Fibroblast of upper back skin (primary cell): ENCODE measurements at places on chromosomes 6 and 20.
A peak's percentile ranks its signal among the peaks of the same experiment; 100 is the strongest.

DNA sequence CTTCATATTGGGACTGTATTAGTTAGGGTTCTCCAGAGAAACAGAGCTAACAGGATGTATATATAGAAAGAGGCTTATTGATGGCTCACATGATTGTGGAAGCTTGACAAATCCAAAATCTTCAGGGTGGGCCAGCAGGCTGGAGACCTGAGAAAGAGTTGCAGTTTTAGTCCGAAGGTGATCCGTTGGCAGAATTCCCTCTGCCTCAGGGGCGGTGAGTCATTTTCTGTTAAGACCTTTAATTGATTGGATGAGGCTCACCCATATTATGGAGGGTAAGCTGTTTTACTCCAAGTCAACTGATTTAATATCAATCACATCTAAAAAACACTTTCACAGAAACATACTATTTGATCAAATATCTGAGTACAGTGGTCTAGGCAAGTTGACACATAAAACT lies 113.6 kb downstream of the FLRT3 start:
- DNase-seq, result no peak

DNA sequence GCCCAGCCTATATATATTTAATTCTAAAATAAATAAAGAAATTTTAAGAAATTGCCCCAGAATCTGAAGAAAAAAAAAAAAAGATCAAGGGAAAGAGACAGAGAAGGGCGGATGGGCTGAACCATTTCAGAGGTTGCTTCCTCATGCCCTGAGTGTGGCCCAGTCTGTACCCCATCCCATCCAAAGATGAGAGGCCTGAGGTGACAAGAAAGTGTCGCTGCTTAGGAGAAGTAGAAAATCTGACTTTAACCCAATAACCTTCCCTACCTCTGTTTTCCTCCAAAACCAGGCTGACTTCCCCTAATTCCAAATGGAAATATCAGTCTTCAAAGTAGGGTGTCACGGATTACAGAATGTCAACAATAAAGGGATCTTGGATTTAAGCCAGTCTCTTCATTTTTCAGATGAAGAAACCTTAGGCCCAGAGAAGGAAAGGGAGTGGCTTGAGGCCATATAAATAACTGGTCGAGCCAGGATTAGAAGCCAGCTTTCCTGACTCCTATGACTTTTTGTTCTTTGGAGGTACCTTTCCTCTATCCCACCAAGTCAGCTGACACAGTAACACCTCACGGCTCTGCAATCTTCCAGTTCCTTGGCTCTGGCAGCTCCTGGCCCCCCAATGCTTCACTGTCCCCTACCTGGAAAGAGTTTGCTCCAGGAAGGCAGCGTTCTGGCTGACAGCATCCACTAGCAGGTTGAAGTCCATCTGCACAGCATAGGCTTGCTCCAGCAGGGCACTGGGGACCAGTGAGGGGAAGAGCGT lies 10.1 kb downstream of the GSS start:
- no peak for DNase-seq

GRCh38 chr6:56642366-56643261 lies at the start of gene DST:
Gene DST, minus strand, starts transcription at chr6:56642889.
- peak; percentile 93 for DNase-seq

DNA sequence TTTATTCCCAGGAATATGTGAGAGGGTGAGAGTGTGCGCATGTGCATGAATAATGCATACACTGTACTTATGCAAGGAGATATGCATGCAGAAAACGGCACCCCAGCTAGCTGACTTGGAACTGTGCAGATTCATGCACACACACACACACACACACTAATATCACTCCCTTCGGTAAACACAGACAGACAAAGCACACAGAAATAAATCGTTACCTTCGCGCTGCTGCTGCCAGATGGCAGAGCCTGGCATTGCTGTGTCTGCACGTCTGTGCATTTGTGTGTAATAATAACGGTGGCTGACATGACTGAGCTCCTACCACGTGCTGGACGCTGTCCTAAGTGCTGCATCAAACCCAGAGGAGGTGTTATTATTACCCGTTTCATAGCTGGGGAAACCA lies 36.8 kb downstream of the PREX1 start:
- no peak for DNase-seq

DNA sequence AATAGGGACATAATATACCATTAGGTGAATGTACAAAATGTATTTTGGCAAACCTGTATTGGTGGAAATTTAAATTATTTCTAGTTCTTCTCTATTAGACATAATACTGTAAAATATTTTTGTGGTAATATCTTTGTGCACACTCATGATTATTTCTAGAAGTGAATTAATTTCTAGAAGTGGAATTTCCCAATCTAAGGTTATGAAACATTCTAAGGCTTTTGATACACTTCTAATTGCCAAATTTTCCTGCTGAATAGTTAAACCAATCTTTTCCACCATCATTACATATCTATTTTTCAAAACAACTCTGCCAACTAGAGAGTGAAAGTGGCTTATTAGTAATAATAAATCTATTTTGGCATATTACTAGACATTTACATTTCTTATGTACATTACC lies 1.8 kb upstream of the CCND3 start:
- no peak for DNase-seq

- no peak for DNase-seq
These were observed 179.4 kb downstream of the KIF16B start for GRCh38 chr20:16393836-16394235.

- DNase-seq, result peak; percentile 28
These were observed 10.1 kb downstream of the SLC22A2 start for GRCh38 chr6:160248538-160248937.

GRCh38 chr6:8993111-8993510 lies 557.8 kb upstream of the SLC35B3 start:
- no peak for DNase-seq

GRCh38 chr6:153013438-153013837 lies 10.9 kb upstream of the MTRF1L start:
- no peak for DNase-seq

DNA sequence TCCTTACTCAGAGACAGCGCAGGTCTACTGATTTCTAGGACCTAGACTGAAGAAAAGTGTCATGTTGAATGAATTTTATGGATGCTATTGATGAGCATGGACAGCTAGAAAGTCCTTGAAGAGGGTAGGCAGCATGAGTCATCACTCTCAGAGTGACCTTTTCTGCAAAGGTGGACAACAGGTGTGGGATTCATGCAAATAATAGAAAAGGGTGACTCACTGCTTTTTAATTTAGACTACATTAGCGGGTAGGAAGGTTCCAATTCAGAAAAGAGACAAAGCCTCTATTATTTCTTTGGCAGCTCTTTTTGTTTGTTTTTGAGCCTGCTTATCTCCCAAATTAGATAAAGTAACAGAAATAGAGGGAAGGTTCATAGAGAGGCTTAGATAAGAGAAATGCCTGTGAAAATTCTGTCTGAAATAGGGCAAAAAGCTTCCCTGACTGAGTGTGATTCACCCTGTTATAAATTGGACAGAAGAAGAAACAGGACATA lies 191.4 kb downstream of the TENT5A start:
- no peak for DNase-seq

GRCh38 chr6:160261991-160262680 lies 3.5 kb upstream of the SLC22A2 start:
- DNase-seq, result no peak

- no peak for DNase-seq
These were observed 14.6 kb downstream of the EEF1A1 start for GRCh38 chr6:73506246-73506645.

- DNase-seq, result peak; percentile 54
These were observed 1.4 kb upstream of the CEP43 start for GRCh38 chr6:166997768-166998255.

- DNase-seq, result no peak
These were observed 126.5 kb downstream of the MBOAT1 start for GRCh38 chr6:20085817-20086216.

DNA sequence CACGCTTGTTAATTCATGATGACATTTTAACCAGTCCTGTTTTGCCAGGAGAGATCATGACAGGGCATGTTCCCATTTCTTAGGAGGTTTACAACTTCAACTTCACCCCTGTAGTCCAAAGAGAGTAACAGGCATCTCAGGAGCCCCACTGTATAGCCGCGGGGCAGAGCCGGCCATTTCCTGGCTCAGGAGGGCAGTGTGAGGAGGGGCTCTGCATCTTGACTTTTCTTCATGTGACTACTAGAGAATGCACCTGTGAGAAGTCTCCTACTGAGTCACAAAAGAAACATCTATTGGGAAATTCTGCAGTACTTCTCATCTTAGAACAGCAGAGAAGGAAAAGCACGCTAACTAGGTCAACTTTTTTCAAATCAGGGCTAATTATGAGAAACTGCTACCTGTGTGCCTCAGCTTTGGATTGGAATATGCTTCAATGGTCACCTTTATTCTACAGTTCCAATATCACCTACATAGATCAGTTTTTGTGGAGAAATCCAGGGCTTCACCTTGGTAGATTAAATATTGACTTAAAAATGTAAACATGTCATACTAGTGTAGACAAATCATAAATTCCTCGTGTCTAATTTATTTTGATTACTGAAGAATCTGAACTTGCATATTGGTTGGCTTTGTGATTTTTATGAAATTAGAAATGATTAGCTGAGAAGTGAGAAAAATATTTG lies 28.6 kb upstream of the SIM1 start:
- DNase-seq, result no peak

- peak; percentile 21 for DNase-seq
These were observed 41.5 kb downstream of the CDC40 start for GRCh38 chr6:110221738-110222137.

DNA sequence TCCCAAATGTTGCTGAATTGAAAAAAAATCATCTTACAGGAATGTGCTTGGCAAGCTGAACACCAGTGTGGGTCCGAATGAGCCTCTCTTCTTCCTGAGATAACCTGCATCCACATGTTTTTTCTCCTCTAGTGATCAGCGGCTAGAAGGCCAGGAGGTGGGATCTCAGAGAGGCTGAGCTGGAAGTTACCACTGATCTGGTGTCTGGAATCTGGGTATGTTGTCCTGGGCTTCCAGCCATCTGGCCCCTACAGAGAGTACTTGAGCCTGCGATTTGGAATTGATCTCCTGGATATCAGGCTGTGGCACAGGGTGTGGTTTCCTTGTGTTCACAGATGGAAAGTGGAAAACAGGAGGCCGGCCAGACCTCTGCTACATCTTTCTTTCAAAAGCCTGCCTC lies 35.9 kb downstream of the SULF2 start:
- peak; percentile 69 for DNase-seq

DNA sequence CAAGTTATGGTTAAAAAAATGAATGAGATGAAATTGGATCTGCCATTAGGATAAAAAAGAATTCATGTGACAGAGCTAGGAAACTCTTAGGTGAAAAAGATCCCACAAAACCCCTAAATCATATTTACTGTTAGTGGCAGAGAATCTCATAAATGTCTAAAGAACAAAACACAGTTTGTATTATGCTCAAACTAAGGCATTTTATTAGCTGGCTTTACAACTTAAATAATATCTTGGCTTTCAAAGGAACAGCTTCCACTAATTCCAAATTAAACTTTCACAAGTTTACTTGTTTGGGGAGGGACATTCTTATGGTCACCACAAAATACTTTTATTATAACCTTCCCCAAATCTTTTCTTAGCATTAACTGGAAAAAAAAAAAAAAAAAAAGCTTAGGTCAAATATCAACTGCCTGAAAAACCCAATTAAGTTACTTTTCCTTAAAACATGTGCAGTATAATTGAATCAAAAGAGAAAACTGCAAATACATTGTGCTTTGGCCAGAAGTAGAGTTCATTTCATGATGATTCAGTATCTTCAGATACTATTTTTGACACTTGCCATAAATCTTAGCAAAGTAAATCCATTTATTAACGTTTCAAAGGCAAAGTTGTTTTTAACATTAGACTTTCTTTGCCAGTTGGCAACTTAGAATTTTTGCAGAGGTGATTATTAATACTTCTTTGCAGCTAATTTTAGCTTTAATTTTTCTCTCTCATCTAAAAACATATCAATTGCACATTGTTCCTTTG lies 14.7 kb upstream of the ALDH8A1 start:
- DNase-seq, result no peak

DNA sequence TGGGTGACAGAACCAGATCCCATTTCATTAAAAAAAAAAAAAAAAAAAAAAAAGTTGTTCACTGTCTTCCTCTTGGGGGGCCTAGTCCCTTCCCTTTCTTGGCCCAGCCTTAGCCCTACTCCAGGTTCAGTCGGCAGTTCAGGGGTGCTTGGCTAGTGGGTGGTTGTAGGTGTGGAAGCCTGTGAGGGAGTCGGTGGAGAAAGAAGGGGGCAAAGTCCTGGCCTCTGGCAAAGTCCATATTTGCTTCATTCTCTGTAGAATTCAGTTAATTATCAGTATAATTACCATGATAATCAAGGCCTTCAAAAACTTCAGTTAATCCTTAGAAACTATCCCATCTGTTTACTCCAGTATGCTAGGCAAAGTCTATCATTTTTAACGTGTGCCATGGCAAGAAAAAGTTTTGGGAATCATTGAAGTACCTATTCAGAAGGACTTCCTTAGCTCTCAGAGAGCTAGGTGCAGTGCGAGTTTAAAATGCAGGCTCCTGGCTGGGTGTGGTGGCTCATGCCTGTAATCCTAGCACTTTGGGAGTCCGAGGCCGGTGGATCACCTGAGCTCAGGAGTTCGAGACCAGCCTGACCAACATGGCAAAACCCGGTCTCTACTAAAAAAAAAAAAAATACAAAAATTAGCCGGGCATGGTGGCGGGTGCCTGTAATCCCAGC lies 205.7 kb upstream of the ARG1 start:
- DNase-seq, result no peak

DNA sequence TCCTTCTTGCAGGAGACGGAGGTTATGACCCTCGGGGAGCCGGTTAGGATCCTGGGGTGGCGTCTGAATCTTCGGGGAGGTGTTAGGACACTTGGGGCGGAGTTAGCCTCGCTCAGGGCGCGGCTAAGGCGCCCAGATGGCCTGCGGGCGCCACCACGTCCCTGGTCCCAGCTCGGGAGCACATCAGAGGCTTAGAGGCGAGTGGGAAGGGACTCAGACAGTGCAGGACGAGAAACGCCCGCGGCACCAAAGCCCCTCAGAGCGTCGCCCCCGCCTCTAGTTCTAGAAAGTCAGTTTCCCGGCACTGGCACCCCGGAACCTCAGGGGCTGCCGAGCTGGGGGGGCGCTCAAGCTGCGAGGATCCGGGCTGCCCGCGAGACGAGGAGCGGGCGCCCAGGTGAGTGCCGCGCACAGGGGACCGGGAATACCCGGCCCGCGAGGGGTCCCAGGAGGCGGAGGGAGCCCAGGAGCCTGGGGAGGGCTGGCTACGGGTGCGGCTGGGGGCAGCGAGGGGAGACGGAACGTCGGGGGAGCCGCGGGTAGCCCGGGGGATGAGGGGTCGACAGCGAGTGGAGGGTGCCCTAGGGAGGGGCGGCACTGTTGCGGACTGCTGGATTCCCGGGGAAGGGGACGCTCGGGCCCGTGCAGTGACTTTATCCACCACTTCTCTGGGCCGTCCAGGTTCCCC lies at the start of gene HCK:
Gene HCK (plus strand): TSS at position 153 of the 688 bp plus-strand sequence.
- DNase-seq, result no peak

GRCh38 chr6:149234051-149234962 lies 83.2 kb upstream of the TAB2 start:
- peak; percentile 66 for DNase-seq

- no peak for DNase-seq
These were observed 130.5 kb downstream of the VEGFA start for GRCh38 chr6:43900560-43900915.
